A172 (cell line): ENCODE measurements at places on chromosomes 11 and 22. TPM values are rescaled to one million over a fixed set of nuclear protein-coding genes. Genes with fewer than 3 reads are reported as not detected.

Gene FOLR1
- total RNA-seq, result 0.50 TPM in 1 of 2 replicates, not detected in the other

Gene EFCAB6
- total RNA-seq, result 0.88 and 3.1 TPM in 2 replicates

Gene TEX12
- not detected in 2 replicates for total RNA-seq

Gene OR5A1
- not detected in 2 replicates for total RNA-seq

- peak; percentile 27 for DNase-seq
Observed at GRCh38 chr11:44530413-44531115, 34.9 kb upstream of the CD82 start.

GRCh38 chr11:121534131-121535093, 81.6 kb upstream of the SORL1-AS1 start:
- no peak for DNase-seq

DNA sequence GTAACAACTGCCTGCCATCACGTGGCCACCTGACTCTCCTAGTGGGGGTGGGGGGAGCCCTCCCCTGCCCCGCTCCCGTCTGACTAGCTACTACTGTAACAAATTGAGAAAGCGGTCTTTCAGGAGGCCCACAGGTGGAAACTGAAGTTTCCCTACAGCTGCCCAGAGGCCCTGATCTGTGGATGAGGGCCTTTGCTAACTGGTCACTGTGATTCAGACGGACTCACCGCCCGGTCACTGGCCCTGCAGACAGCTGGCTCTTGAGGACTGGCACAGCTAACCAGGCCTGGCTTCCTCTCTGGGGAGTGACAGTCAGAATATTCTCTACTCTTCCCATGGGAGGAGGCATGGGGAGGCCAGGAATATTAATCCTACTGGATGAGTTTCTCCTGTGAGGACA, 116.8 kb downstream of the ARHGAP8 start:
- peak; percentile 11 for DNase-seq

- no peak for DNase-seq
Observed at GRCh38 chr11:13160806-13161205, 116.8 kb upstream of the BMAL1 start.

- peak; percentile 62 for DNase-seq
Observed at GRCh38 chr11:102306048-102306597, 11.2 kb upstream of the BIRC3 start.

- DNase-seq, result no peak
Observed at GRCh38 chr11:121291319-121291718, 1.3 kb upstream of the SC5D start.

- DNase-seq, result no peak
Observed at GRCh38 chr11:70525466-70525865, 127.1 kb downstream of the CTTN start.
